ENCODE measurements at places on chromosomes 2 and 18.

DNA sequence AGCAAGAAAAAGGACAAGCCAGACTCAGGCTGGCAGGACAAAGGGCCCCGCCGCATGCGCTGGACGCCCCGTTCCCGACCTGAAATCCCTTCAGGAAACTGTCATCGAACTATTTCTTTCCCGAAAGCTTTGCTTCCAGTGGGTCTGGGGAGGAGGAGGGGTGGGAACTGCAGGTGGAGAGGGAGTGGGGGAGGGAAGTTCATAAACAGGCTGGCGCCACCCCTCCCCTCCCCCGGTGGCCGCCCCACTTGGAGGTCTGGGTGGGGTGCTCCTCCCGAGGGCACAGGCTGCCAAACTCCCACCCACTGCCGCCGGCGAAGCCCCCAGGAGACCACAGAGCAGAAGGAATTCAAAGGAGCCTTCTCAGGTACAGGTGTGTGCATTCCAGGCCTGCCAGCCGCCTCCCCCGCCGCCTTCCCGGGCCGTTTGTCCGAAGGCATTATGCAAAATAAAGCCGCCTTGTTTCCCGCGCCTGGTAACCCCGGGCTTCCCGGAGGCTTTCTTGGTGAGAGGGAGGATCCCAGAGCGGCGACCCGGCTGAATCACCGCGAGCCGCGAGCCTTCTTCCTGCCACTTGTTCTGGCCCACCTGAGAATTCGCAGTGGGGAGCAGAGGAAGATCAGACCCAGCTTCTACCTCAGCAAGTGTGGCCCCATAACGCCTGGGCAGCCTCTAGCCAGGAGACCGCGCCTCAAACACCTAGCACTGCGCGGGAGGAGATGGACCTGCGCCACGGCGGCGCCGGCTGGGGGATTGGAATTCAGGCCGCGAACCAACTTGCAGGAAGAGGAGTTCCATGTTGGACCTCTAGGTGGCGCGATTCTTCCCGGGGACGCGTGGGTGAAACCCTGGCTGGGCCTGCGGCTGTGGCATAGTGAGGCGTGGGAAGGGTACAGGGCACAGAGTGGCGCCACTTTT is 101.9 kb downstream of the FOXI3 start:
- peak; percentile 45 for DNase-seq

- DNase-seq, result no peak
These were observed 45.2 kb upstream of the CTIF start for GRCh38 chr18:48493434-48494230.

DNA sequence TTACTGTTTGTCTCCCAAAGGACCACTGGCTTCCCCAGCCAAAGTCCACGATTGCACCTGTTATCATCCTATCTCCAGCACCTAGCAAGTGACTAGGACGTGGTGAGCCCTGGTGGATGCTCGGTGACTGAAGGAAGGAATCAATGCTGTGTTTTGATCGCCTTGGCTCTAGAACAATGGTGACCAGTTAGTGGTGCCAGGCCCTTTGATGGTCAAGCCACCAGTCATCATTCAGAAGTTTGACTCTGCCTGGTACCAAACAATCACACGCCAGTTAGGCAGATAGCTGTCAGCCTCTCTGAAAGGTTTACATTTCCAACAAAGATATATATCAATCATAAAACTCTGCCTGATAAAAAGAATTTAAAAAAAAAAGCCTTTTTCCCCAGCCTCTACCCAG is 244.1 kb downstream of the SH3BP4 start:
- DNase-seq, result no peak

- DNase-seq, result no peak
These were observed 919 bp downstream of the SF3B1 start for GRCh38 chr2:197433780-197434438.

DNA sequence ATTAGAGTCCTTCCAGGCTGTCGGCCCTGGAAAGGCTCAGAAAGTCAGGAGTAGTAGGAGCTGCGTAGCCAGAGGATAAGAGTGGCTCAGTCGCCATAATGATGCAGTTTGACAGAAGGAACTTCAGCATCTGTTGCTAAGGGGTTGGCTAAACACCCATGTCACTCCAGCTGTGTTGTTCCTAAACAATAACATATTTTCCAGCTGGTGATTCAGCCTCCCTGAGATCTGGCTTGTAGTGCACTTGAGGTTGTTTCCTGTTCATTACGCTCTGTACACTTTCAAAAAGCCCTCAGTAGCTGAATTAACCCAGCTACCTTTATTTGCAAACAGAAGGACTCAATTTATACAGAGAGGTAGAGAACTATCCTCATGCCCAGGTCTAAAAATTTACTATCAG is 39.7 kb upstream of the EPAS1 start:
- DNase-seq, result no peak

DNA sequence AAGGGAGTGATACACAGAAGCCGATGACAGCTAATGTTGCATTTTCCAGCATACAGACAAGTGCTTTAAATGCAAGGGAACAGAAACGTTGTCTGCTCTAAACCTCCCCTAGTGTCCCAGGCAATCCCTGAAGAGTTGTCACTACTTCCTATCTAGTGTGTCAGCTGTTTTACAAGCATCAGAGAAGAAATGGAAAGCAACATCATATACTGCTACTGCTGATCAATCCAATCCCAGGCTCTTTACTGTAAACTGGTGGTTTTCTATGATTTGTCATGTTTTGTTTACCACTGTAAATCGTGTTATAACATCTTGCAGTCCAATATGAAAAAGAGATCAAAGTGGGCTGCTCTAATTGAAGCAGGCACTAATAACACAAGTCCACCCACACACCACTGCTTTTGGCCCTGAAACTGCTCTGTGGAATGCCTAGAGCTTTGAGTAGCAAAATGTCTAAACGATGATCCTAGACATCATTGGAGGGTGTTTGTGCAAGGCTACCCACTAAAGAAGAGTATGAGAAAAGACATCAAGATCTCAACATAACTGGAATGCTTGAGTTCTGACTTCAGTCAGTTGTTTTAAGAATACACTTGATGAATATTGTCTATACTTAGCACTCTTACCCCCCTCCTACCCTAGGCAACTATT is 18.1 kb upstream of the ROCK1 start:
- no peak for DNase-seq

DNA sequence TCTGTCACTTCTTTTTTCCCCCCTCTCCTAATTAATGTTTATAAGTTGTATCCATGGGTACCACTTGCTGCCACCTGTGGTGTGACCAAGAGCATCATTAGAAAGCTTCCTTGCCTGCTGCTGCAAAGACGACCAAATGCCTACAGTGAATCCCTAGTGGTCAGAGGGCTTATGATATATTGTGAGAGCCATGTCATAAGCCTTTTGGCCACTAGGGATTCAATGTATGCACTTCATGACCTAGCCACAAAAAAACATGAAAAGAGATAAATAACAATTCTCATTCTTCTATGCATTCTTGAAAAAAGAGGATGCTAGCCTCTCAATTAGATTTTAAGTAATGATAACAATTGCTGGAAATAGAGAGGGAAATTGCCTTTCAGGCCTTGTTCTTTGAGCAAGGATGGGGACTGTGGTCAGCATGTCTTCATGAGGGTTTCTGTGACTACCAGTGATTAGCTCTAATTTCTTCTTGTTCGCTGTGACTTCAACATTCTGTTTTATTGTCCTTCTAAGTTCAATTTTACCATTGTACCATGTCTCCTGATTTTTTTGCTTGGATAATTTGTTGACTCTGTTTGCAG is 435.3 kb downstream of the TGIF1 start:
- DNase-seq, result no peak

DNA sequence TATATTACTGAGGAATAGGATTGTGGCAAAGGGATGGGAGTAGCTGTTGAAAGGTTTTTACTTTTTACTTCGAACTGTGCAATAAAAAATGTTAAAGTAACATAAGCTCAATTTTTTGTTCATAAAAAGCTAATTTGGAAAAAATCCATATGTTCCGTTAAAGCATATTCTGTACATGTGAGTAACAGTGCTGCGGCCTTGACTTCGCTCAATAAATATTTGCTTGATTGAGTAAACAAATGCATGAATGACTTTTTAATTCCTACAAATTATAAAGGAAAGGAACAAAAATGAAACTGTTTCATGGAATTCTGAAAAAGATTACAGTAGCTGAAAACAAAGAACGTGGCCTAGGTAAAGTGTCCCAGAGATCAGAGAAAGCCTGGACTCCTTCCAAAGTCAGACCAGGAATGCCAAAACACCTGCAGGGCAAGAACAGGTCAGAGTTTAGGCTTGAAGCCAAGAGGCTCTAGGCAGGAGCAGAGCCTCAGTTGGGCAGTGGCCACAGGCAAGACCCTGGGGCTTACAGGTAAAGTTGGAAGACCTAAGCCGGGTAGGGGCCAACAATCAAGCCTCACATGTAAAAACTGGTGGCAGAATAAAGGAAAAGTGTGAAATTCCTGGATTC is 44.3 kb upstream of the FIGN start:
- no peak for DNase-seq

DNA sequence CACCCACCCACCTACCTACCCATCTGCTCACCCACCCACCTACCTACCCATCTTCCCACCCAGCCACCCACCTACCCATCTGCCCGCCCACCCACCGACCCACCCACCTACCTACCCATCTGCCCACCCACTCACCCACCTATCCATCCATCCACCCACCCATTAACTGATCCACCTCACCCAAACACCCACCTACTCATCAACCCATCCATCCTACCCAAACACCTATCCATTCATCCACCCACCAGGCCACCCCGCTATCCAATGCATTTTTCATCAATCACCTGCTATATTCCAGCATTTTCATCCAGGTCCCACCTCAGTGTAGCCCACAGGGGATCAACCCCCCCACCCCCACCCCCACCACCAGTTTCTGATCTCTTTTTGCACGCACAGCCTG is 121.8 kb downstream of the GLI2 start:
- no peak for DNase-seq

DNA sequence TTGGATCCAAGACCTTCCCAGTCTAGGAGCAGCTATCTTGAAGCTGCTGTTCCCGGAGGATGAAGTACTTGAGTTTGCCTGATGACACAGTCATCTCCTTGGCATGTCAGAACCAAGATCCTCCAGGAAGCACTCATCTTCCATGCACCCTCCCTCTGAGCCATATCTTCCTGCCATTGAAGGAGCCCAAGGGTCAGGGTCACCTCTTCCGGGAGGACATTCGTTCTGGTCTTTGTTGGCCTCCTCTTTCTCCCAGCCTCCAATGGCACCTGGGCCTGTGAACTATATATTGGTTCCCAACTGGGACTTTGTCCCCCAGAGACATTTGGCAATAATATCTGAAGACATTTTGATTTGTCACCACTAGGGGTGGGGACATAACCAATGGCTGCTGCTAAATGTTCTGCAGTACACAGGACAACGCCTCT is 4.2 kb upstream of the MYO7B start:
- DNase-seq, result no peak

- no peak for DNase-seq
These were observed 64.0 kb downstream of the BOLA3 start for GRCh38 chr2:74083750-74084149.

DNA sequence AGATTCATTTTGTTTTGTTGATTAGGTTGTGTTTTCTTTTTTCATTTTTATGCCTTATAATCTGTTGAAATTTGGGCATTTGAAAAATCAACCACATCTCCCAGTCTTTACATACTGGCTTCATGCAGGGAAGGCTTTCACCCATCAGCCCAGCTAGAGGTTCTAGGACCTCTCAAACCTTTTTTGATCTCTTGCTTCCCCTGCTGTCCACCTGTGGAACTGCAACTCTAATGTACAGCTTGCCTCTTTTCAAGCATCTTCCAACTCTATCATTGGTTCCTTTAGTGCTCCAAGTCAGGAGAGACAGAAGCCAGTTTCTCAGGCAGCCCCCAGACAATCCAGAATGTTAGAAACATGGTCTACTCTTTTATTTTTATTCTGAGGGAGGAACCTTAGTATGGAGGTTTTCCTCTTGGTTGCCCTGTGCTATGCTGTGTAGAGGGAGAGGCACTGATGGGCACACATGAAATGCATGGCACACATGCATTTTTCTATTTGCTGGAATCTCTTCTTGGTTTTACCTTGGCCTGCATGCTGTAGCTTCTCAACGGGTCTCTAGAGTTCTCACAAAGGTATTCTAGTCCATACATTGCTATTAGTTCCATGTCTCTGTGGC is 107.2 kb upstream of the L3MBTL4 start:
- no peak for DNase-seq

DNA sequence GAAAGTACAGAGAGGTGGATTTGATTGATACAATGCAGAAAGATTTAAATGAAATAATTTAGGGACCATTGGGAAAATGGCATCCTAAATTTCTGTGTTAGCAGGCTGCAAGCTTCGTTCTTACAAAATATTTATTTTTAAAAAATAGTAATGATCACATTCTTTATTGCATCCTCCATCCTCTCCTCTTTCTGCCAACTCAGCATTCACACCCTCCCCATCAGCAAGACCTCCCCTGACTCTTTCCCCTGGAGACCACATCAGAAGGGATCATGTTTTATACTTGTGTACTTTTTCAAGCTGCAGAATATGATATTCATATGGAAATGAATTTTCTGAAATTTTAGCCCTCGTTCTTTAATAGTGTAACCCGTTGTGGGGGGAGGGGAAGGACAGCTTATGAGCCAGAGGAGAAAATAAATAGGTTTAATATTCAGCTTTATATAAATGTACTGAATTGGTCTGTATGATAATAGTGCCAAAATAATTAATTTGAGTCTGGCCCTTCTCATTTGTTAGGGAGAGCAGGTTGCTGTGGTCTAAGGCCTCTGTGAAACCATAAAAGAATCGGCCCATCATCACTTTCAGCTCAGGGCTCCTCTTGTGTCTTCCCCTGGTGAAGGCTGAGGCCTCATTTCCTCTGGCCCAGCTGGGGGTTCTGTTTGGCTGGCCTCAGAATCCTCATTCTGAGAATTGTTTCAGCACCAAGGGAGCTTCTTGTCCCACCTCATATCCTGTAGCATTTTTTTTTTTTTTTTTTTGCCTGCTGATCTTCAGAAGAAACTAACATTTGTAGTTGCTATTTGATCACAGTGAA is 330.8 kb downstream of the TXNL1 start:
- no peak for DNase-seq

DNA sequence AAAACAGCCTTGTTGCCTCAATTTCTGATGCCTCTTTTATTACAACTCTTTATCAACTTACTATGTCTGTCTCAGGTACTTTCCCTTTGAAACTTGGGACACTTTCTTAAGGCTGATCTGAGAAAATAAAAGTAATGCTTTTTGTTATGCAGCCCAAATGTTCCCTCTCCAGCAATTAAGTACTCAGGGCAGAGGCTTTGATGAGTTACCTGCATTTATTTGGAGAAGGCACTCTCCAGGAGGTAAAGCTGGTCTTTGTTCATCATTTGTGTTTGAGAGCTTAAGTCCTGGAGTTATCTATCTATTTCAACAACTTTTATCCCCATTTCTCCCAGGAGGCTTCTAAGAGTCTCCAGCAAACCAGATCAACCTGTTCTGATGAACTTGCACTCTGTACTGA is 259.2 kb downstream of the ASXL3 start:
- DNase-seq, result no peak

GRCh38 chr2:237823544-237823943 is 25.0 kb downstream of the RBM44 start:
- DNase-seq, result no peak
